Brain pericyte (primary cell): ENCODE measurements at places on chromosomes 1 and 21.

DNA sequence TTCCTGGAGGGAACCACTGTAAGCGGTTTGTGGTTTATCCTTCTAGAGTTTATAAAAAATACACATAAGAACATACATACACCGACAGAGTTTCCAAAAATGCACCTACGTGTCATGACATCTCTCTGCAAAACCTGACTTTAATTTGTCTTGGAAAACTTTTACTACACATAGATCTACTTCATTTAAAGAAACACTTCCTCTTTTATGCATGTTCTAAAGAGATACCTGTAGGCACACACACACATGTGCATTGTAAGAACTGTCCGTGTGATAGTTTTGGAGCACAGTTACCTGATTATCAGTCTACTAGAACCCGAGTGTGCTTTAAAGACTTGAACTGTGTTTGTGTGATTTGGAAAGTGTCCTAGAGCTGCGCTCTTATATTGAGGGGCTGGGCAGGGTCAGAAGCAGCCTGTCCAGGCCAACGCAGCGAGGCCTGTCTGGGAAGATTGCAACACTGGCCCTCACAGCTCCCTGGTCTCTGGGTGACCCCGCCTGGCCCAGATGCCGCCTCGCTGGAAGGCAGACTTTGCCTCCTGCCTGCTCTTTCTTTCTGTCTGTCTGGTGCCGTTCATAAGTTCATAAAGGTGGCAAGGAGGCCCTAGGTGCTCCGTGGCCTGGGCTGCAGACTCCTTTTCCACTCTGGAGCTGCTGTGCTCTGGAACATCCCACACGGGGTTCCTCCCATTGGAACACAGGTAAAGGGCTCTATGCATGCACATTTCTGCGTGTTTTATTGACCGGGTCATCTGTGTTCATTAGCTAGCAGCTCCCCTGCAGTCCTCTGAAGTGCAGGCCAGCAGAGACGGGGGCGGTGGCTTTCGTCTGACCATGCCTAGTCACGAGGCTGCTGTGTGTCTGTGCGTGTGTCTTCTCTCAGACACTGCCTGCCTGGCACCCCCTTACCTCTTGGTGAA, 46.3 kb downstream of the AGPAT3 start:
- no peak for DNase-seq

DNA sequence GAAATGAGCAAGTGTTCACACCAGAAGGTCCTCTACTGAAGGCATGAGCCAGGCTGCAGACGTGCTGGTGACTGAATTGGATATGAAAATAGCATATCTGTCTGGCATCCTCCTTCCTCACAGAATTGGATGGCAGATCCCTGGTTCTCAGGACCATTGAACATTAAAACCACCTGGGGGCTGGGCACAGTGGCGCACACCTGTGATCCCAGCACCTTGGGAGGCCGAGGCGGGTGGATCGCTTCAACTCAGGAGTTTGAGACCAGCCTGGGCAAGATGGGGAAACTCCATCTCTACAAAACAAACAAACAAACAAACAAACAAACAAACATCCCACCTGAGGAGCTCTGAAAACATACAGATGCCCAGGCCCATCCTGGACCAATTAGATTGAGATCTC, 23.4 kb downstream of the TEX35 start:
- DNase-seq, result no peak

DNA sequence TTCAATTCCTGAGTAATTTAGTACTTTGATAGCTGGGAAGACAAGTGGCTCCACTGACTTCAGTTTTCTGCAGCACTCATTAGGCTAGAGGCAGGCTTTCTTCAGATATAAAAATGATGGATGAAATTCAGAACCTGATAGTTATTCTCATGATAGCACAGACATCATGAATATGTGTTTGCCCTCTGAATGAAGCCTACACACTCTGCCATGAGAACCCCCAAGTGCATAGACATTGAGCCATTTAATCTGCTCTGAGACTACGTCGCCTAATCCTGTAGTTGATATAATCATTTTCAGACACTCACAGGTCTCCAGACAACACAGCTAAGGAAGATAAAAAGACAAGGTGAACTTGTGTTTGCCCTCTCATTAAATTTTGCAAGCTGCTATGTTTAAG, 566.1 kb downstream of the AMY1C start:
- DNase-seq, result no peak

GRCh38 chr1:84020151-84020550, 21.2 kb upstream of the TTLL7 start:
- no peak for DNase-seq

DNA sequence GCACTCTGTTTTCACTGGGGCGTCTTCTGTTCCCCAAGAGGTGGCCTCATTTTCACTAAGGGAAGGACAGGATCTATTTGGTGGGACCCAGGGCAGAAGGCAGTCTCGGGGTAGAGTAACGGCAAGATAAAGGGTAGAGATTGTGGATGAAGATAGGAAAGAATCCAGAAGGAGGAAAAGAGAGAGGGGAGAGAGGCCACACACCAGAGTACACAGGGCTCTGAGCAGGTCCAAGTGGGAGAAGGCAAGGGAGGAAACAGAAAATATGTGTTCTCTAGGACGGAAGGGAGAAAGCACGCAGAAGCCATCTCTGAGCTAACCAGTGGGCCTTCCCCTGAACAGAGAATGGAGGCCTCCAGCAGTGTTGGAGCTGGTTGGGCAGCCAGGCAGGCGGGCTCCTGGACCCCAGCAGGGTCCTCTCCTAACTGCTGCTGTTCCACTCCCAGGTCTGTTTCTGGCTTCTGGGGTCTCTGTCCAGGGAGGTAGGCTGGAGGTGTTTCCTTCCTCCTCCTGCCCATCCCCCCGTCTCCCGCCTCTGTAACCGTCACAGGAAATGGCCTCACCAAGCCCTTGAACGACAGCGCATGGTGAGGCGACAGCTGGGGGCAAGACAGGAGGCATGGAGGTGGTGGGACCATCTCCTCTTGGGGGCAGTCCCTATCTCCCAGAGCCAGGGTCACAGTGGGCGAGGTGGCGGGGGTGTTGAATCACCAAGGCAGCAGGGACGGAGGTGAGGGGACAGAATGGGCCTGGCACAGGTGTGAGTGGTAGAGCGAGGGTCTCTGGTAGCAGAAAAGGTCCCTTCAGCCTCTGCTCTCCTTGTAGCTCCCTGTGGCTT, 649 bp downstream of the PTPN7 start:
- DNase-seq, result no peak

- DNase-seq, result no peak
Measured at GRCh38 chr1:5968161-5968736, 24.0 kb downstream of the NPHP4 start.
